Bronchus fibroblast of lung (primary cell): ENCODE measurements at places on chromosomes 16 and 17. TPM values are rescaled to one million over a fixed set of nuclear protein-coding genes. Genes with fewer than 3 reads are reported as not detected.

Gene SEZ6
- not detected in 2 replicates for total RNA-seq

Gene P2RX1
- under 0.01 TPM in 1 of 2 replicates, not detected in the other for total RNA-seq

Gene CCL16
- total RNA-seq = not detected in 2 replicates

Gene MEFV
- total RNA-seq = not detected in 2 replicates

Gene CPHXL2
- not detected in 2 replicates for total RNA-seq

Gene UBE2G1
- 36.0 and 42.7 TPM in 2 replicates for total RNA-seq

Gene TNP2
- not detected in 2 replicates for total RNA-seq

Gene SHCBP1
- total RNA-seq = 27.8 and 29.9 TPM in 2 replicates

Gene UNC45B
- not detected in 2 replicates for total RNA-seq

Gene EVPLL
- total RNA-seq = not detected in 2 replicates

Gene MYBBP1A
- total RNA-seq = 66.6 and 68.1 TPM in 2 replicates

Gene ITGB4
- total RNA-seq = under 0.01 and 0.30 TPM in 2 replicates

Gene MMP15
- total RNA-seq = 2.2 TPM in 2 replicates

Gene PHOSPHO1
- 0.34 and 1.3 TPM in 2 replicates for total RNA-seq

Gene APOBR
- not detected in 2 replicates for total RNA-seq

Gene UTS2R
- total RNA-seq = not detected in 2 replicates

Gene SLC25A19
- total RNA-seq = 7.6 TPM in 2 replicates

Gene CHST6
- 1.0 and 2.0 TPM in 2 replicates for total RNA-seq

Gene PTGES3L
- total RNA-seq = 0.15 and 0.50 TPM in 2 replicates

Gene ATP5PD
- total RNA-seq = 327 and 334 TPM in 2 replicates

Gene LCAT
- total RNA-seq = 10.1 and 11.6 TPM in 2 replicates

Gene TAC4
- total RNA-seq = not detected in 2 replicates

Gene C1QTNF1
- 18.5 and 18.9 TPM in 2 replicates for total RNA-seq

Gene ARL5C
- not detected in 2 replicates for total RNA-seq

Gene MEOX1
- total RNA-seq = not detected in 2 replicates

Gene MARF1
- total RNA-seq = 5.9 and 6.5 TPM in 2 replicates

Gene ATP2A1
- 0.15 and 0.17 TPM in 2 replicates for total RNA-seq
